ENCODE measurements at places on chromosomes 4 and X. TPM values are rescaled to one million over a fixed set of nuclear protein-coding genes. Genes with fewer than 3 reads are reported as not detected.

Gene GSX2
- not detected for total RNA-seq

DNA sequence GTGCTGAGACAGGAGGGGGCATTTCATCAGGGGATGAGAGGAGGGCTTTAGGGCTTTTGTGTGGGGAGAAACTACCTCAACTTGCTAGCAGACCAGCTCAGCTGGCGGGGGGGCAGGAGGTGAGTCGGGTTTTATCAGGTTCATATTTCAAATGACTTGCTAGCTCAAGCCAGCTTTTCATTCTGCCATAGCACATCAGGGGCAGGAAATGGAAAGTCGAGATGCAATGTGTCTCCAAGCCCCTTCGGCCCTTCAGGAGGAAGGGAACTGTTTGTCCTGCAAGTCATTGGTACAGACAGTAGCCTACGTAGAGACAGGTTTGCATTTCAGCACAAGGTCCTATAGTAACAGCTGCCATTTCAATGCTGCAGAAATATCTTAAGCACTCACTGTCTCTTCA lies 194.1 kb downstream of the PTTG2 start:
- no peak for DNase-seq

Gene RAB39B
- not detected for total RNA-seq

Gene ABLIM2
- 28.3 TPM for total RNA-seq

DNA sequence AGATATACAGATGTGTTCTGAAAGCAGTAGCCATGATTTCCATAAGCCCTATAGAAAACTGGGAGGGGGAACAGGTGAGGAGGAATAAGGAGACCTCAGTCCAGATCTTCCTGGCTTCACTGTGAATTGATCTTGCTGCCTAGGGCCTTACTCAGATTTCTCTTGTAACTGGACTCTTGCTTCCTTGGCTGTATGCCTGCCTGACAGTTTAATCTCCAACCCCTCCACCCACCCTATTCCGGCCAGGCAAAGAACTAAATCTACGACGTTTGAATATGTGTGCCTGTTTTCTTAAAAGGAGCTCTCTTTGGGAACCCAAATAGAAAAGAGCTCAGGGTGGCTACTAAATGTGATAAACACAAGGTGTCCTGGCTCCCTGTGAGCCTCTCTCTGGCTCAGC lies 173.0 kb downstream of the GPC3 start:
- no peak for DNase-seq

Gene IGFBP7
- 723 TPM for total RNA-seq

DNA sequence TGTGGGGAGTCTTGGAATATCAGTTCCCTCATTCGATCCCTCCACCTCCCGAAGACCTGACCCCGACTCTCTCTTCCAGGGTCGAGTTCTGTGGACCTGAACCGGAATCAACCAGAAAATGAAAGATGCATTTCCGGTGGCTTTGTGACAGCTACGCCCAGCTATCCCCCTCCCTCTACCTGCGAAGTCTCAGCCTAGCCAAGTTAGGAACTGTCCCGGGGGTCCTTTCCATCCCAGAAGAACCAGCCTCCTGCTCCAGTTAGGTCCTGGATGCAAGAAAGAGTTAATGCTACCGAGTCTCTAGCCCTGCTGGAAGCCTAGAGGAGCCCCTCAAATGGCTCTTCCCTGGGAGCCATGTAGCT lies 13.4 kb upstream of the ETDC start:
- DNase-seq = no peak

DNA sequence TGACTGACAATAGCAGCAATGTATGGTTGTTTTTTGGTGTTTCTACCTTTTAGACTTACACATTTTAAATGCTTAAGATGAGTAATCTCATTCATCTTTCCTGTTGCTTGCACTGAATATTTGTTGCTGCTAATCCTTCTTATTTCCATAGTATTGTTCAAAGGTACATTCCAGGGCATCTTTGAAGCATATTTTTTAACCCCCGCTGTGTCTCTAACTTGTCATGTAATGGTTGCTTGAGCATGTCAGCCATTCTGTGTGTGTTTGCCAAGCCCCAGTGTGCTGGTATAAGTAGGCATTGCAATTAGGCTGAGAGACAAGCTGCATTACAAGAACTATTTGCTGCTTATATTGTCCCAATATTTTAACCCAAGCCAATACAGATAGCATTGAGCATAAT lies 87.9 kb downstream of the IL1RAPL1 start:
- DNase-seq = no peak

- no peak for DNase-seq
These were observed 11.4 kb upstream of the TAPT1 start for GRCh38 chr4:16237715-16238114.

Gene CT45A3
- not detected for total RNA-seq

DNA sequence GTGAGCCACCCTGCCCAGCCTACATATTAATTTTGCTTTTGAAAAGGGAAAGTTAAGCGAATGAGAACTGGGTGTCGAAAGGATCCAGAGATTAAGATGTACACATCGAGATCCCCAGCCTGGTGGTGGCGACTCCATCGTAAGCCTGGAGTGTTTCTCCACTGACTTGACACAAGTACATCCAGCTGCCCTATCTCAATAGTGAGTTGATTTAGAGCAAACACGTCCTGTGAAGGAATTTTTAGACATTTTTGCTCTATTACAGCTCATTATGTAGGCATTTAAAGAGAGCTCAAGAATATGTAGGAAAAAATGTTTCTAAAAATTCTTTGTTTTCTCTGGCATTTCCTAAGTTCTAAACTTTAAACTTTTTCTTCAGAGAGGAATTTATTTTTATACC lies 11.7 kb upstream of the CLDN34 start:
- DNase-seq = no peak

DNA sequence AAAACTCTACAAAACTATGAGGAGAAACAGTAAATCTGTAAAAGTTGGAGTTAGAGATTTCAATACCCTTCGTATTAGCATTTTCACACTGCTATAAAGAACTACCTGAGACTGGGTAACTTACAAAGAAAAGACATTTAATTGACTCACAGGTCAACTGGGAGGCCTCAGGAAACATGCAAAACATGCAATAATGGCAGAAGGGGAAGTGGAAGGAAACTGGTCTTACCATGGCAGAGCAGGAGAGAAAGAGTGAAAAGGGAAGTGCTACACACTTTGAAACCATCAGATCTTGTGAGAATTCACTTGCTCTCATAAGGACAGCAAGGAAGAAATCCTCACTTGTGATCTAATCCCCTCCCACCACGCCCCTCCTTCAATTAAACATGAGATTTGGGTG lies 949.9 kb downstream of the TECRL start:
- no peak for DNase-seq

Gene SMPX
- total RNA-seq = 622 TPM
